RCC 7860 (cell line): ENCODE measurements at places on chromosomes 11 and 22.

DNA sequence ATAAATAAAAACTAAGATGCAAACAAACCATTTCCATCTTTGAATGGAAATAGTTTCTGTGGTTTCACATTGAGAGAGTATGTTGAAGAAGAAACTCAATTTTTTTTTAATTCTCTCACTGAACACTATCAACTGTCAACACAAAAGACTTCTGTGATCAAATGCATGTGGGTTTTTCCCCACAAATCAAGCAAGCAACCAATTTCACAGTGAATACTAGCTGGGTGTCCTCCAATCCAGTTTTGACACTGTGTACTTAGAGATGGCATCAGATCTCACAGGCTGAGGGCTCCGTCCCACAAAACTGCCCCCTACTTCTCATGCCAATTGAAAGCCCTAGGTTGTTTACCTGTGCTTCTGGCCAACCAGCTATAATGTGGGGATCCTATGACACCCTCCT is 34.5 kb downstream of the CTSC start:
- DNase-seq = no peak

GRCh38 chr11:123454060-123454651 is 24.1 kb downstream of the GRAMD1B start:
- no peak for DNase-seq

DNA sequence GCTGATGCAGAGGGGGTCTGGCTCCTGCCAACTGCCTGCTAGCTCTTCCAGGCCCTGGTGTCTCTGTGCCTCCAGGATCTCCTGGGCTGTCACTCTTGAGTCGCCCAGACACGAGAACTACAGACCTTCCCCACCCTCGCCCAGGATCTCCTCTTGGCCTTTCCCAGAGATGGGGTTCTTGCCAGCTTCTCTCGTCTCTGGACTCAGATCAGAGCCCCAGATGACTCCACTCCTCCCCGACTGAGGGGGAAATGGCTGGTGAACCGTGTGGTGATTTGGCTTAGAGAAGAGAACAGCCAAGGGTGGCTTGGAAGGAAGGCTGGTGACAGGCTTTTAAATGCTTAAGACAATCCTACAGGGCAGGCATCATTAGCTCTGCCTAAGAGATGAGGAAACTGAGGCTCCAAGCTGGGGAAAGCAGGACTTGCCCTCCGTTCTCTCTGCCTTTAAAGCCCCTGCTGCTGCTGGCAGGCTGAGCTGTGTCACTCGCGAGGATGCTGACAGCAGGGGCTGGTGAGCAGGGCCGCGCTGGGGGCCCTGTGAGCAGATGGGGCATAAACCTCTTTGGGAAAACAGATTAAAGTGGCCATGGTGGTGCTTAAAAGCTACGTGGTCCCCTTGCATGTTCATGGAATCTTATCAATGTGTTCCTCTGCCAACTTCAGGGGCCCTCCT is 90.3 kb upstream of the THY1 start:
- DNase-seq = no peak

DNA sequence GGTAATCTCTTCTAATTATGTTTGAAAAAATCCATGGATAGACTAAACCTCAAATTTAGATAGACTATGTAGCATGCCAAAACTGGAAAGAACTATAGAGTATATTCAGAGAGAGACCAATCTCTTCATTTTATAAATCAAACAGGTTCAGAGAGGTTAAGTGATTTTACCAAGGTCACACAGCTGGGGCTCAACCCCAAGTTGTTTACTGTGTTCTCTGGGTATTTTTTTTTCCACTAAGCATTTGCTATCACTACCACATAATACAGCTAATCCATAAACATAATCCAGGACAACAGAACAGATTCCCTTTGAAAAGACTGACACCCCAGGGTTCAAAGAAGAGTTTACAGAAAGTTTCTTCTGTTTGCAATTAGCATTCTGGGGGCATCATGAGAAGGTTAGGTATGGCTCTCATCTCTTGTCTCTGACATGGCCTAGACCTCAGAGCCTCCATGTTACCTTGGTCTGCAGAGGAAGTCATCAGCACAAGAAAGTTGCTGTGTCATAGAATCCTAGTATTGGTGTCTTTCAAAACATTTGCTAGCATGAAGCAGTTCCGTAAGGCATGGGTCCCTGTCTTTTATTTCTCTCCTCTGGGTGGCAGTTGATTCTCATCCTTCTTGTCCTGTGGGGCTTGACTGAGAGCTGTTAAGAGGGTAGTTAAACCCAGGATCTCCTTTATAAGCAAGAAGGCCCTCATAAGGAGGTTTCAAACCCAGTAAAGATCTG is 94.5 kb upstream of the HSD17B12 start:
- DNase-seq = no peak

GRCh38 chr11:12386309-12386708 is 8.9 kb downstream of the PARVA start:
- no peak for DNase-seq

GRCh38 chr22:41257696-41258095 is 17.0 kb upstream of the CHADL start:
- no peak for DNase-seq

GRCh38 chr11:31643857-31644256 is 134.3 kb downstream of the ELP4 start:
- peak; percentile 41 for DNase-seq

DNA sequence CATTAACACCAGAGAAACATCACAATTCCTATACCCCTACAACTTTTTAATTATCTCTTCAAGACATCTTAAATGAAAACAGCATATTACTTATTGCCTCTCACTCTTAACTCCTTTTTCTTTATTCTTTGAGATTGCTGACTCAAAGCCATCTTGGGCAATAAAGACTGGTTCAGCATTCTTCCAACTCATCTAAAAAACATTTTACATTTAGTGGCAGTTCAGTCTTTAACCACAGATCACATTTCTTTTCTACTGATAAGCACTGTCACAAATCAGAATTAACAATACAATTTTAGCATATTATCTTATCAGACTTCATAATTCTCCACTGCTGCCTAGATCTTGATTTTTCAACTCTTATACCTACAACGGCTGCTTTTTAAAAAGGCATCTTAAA is 34.0 kb downstream of the SIK3 start:
- peak; percentile 34 for DNase-seq

DNA sequence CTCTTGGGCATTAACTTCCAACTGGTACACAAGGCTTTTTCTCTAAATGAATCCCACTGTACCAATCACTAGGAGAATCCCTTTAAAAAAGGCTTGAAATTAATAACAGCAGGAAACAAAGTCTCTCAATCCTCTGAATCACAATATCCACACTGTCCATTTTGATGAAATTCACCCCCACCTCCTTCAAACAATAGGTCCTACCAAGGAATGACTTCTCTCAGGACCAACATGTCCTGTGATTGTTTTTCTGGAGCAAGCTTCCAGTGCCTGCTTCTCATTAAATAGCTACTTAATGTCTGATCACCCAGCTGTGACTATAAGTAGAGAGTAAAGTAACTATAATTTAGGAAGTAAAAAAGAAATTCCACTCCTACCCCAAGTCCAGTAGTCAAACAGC is 13.1 kb downstream of the NUMA1 start:
- no peak for DNase-seq

DNA sequence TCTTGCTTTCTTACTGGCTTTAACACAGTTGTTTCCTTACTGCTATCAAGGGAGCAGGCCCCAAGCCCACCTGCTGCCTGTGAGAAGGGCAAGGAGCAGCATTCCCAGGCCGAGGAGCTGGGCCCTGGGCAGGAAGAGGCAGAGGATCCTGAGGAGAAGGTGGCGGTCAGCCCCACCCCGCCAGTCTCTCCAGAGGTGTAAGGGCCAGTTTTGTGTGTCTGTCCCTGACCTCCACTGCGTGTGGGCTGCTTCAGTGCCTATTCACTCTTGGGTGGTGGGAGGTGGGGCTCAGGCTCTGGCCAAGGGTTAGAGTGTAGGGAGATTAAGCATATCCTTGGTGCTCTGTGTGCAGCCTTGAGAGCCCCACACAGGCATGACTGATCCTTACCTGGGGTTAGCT is 55.1 kb downstream of the CEP164 start:
- no peak for DNase-seq
